ENCODE measurements at places on chromosomes 16 and 17.

- no peak for DNase-seq
Measured at GRCh38 chr16:79097771-79098170, 502.8 kb downstream of the MAF start.

GRCh38 chr16:50265260-50265659 is 1.1 kb upstream of the ADCY7 start:
- DNase-seq, result peak; percentile 26

DNA sequence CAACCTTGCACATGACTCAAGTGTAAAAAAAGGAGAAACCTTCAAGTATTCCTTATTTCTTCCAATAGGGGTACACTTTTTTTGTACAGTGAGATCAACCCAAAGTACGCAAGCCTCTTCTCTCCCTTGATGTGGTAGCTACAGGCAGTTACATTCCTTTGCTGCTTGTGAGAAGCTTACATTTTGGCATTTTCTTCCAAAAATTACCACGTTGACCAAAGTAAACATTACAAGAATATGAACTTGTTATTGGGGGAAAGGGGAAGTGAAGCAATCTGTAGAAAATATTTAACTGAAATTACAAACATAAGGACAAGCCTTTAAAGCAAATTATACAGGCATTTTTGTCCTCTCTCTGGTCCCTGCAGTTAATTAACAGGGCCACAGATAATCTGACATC is 97.0 kb upstream of the TOB1 start:
- DNase-seq, result no peak

- peak; percentile 61 for DNase-seq
Measured at GRCh38 chr17:60573236-60574051, 26.5 kb upstream of the PPM1D start.

DNA sequence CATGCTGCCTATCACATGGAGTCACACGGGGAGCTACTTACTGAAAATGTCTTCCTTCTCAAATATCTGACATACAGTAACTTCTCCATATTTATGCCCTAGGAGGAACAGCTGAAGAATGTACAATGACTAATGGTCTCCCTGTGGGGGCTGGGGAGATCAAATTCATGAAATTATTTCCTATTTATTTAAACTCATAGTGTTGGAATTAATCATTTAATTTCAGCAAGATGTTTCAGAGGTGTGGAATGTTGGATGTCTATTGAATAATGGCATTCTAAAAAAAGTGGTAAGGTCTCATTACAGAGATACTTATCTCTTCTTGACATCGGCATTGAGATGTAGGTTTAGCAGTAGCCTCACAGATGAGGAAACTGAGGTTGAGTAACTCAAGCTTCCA is 214.3 kb upstream of the CDH11 start:
- DNase-seq, result peak; percentile 57

- no peak for DNase-seq
Measured at GRCh38 chr16:71352963-71353460, 5.5 kb upstream of the CALB2 start.

DNA sequence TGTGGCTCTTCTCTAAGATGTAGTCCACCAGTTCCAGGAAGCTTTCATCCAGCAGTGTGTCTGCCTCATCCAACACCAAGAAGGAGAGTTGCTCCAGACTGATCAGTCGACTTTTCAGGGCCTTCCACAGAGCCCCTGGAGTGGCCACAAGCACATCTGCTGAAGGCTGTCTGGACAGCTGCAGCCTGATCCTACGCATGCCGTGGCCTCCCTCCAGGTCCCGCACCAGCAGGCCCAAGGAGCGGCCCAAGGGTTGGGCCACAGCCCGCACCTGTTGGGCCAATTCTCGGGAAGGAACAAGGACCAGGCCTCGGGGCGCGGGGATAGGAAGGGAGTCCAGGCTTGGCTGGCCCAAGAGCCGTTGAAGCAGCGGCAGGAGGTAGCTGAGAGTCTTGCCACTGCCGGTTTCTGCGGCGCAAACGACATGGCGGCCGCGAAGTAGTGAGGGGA is 729 bp downstream of the DDX28 start:
- no peak for DNase-seq

- no peak for DNase-seq
Measured at GRCh38 chr17:75366432-75366831, 39.0 kb downstream of the GRB2 start.

GRCh38 chr17:10556301-10557005 is 7.0 kb upstream of the MYH2 start:
- no peak for DNase-seq

GRCh38 chr17:80118601-80119270 is 17.4 kb downstream of the GAA start:
- DNase-seq, result no peak

DNA sequence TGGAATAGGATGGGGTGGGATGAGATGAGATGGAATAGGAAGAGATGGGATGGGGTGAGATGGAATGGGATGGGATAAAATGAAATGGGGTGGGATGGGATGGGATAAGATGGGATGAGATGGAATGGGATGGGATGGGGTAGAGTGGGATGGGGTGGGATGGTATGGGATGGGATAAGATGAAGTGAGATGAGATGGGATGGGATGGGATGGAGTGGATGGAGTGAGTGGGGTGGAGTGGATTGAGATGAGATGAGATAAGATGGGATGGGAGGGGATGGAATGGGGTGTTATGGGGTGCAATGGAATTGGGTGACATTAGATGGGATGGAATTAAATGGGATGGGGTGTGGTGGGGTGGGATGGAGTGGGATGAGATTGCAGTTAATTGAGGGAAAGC is 279.2 kb upstream of the CDH5 start:
- DNase-seq, result no peak

DNA sequence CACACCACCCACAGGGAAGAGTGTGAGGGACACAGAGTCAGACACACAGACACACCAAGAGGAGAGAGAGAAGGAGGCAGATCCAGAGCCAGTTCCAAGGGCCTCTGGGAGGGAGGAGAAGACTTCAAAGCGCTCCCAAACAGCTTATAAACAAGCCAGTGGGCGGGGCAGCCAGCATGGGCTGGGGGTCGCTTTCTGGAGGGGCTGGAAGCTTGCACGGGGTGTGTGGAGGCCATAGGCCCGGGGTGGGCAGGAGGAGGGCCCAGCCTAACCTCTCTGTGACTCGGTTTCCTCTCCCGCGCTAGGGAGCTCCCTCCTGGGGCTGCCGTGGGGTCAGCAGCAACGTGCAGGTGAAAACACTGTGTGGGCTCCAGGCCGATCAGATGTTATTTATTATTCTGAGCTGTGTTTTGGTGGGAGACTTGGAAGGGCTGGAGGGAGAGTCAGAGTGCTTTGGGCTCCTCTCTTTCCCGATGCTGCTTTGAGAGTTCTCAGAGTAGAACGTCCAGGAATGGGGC is 2.5 kb upstream of the WFIKKN2 start:
- DNase-seq, result no peak

DNA sequence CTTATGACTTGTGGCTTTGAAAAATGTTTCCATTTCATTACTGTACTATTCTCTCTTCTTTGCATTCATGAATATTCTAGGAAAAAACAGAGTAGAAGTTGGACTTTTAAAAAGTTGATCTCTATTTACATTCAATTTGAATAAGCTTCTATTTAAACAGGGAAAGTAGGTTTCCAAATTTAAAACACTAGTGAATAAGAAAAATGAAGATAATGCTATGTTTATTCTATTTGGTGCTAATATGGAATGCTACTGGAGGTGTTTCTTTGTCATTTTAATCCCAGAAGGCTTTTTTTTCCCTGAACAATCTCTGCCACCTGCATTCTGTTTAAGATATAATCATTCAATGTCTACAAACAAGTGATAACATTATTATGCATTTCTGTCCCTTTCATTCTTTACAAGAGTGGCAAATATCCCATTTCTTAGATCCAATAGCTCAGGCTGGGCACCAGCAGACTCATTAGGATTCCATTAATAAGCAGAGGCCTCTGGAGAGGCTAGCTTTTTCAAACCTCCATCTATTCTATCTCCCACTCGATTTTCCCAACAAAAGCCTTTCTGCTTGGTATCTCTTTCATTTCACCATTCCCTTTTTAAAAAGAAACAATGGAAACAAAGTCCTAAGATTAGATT is 1001.6 kb upstream of the CDH8 start:
- DNase-seq, result no peak

- no peak for DNase-seq
Measured at GRCh38 chr17:62761884-62762283, 46.2 kb downstream of the MARCHF10 start.

GRCh38 chr16:15981382-15981781 is 32.0 kb downstream of the ABCC1 start:
- DNase-seq, result no peak

GRCh38 chr16:9964426-9964825 is 217.8 kb downstream of the GRIN2A start:
- no peak for DNase-seq

- DNase-seq, result no peak
Measured at GRCh38 chr17:74117087-74117698, 86.3 kb upstream of the RPL38 start.

- DNase-seq, result no peak
Measured at GRCh38 chr16:86509759-86510464, 415 bp upstream of the FOXF1 start.

- no peak for DNase-seq
Measured at GRCh38 chr16:47016700-47017133, 43.2 kb upstream of the DNAJA2 start.

GRCh38 chr16:69663846-69664245 is 62.5 kb downstream of the NQO1 start:
- DNase-seq, result no peak

- no peak for DNase-seq
Measured at GRCh38 chr16:56413381-56413780, 12.0 kb downstream of the AMFR start.

- no peak for DNase-seq
Measured at GRCh38 chr17:17989618-17990017, 17.0 kb downstream of the DRC3 start.

GRCh38 chr16:66490774-66491715 is 58.9 kb downstream of the TK2 start:
- DNase-seq, result no peak

- DNase-seq, result peak; percentile 95
Measured at GRCh38 chr16:54929090-54930004, 1.3 kb upstream of the IRX5 start.

DNA sequence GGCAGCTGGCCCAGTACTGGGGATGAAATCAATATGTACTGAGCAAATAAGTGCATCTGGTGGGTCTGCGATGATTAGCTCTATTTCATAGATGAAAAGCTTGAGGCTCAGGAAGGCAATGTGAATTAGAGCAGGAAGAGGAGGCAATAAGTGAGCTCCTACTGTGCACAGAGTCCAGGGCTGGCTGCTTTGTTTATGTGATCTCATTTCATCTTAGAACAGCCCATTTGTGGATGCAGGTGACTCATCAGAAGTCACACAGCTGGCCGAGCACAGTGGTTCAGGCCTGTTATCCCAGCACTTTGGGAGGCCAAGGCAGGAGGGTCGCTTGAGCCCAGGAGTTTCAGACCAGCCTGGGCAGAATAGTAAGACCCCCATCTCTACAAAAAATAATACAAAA is 7.1 kb downstream of the TMEM114 start:
- DNase-seq, result no peak

DNA sequence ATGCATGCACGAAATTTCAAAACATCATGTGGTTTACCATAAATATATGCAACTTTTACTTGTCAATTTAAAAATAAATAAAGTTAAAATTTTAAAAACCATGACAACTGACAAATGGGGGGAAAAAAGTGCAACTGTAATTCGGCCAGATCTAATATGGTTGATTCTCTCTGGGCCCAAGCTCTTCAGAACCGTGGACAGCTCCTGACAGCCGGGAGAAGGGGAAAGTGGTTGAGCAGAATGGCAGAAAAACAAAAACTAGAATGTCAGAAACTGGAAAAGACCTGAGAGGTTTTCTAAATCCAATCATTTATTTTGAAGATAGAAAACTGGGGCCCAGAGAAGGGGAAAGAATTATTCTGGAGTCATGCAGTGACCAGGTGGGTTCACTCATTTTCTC is 126.6 kb downstream of the TMEM132E start:
- DNase-seq, result no peak

DNA sequence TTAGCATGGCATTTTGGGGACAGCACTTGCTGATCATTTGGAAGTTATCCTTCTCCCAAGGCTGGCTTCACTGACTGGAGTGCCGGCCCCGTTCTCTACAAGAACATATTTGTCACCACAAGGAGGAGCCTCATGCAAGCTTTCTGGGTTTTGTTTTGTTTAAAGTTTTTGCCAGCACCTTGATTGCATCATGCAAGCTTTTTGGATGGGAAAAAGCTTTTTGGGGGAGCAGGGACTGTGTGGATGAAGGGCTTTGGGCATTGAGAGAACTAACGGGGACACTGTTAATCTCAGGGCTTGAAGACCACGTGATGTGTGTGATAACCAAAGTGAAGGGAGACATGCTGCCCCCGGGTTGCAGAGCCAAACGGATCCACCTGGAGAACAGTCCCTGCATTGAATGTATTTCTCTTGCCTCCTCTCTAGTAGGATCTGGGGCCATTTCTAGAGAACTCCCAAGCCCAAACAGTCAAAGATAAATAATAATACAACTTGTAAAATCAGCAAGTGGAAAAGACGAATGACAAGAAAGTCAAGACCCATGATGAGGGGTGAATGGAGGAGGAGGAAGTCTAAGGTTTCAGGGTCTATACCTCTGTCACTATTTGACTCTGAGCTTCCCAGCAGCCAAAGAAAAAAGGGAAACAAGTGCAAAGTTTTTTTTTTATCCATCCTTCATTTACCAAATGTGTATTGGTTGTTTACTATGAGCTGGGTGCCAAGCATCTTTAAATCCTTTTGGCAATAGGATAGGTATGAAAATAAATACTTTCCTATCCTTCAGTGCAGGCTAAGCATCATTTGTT is 17.2 kb downstream of the TMEM114 start:
- DNase-seq, result peak; percentile 1

- peak; percentile 34 for DNase-seq
Measured at GRCh38 chr17:78923660-78924453, 1.3 kb downstream of the TIMP2 start.

GRCh38 chr16:29876217-29876593 is 13.2 kb upstream of the CDIPT start:
- DNase-seq, result no peak

DNA sequence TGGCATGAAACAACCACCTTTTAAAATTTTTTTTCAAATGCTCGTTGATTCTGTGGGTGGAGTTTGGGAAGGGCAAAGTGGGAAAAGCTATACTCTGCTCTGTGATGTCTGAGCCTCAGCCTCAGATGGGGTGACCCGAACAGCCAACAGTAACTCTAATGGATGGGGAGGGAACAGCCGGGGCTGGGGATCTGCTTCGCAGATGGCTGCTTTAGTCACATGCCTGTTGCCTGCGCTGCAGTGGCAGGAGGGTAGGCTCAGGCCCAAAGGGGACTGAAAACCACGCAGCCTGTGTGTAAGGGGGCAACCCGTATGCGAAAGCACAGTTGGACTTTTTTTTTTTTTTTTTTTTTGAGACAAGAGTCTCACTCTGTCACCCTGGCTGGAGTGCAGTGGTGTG is 14.9 kb upstream of the MAPK3 start:
- DNase-seq, result no peak

DNA sequence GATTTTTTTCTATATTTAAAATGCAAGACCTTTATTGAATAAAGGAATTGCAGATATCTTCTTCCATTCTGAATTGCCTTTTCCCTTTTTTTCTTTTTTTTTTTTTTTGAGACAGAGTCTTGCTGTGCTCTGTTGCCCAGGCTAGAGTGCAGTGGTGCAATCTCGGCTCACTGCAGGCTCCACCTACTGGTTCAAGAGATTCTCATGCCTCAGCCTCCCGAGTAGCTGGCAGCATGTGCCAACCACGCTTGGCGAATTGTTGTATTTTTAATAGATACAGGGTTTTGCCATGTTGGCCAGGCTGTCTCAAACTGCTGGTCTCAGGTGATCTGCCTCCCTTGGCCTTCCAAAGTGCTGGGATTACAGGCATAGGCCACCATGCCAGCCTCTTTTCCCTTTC is 151.5 kb downstream of the CEP112 start:
- DNase-seq, result no peak

GRCh38 chr16:14070877-14071575 is at the start of gene MRTFB:
Gene MRTFB (plus strand): TSS chr16:14071319. CDS start chr16:14140607, 69,288 bp downstream.
- peak; percentile 23 for DNase-seq

Data from kidney glomerular epithelial cell (primary cell).